NCI-H1436 (cell line): ENCODE measurements at places on chromosomes 3 and 15.
A peak's percentile ranks its signal among the peaks of the same experiment; 100 is the strongest.

DNA sequence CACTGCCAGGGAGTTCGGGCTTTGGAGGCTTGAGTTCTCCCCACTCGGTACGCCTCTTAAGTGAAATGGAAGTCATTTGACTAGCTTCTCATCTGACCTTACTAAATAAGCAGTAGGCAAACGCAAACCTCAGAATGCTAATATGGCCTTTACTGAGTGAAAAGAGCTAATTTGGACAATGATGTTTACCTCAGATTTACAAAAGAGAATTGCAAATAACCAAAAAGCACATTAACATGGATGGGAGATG lies 1.6 kb upstream of the RNU6-1 start:
- no peak for DNase-seq

DNA sequence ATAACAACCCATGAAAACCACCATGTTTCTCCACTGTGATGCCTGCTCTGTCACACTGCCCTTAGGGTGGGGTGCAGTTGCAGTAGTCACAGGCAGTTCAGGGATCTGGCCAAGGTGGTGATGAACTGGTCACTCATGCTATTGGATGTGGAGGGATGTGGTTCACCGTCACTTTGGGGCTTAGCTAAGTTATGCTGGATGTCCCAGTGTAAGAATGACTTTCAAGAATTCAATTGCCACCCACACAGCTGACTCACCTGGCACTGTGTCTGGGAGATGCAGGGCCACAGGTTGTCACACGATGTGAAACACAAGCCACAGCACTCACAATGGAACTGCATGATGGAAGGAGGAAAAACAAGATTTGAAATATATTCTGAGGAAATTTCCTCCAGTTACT lies 146.1 kb upstream of the CTNNB1 start:
- no peak for DNase-seq

DNA sequence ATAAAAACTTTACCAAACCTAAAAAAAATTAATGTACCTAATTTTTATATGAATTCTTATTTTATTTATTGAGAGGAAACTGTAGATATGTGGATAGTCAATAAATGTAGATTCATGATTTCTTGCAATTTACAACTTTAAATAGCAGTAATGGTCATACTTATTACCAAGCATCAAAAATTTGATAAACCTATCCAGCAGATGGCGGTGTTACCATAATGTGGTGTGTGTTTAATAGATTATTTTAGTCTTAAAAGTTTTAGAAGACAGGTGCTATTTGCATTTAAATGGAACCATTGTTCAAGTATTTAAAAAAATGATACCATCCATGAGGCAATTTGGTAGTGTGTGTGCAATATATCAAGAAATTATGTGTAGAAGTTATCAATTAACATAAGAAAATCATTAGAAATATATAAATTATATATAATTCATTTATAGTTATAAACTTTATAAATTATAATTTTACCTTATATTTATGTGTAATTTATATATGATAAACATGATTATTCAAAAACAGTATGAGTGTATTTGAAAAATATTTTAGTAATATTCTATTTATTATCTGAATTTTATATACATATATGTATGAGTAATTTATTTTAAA lies 176.0 kb upstream of the BCHE start:
- peak; percentile 19 for DNase-seq

DNA sequence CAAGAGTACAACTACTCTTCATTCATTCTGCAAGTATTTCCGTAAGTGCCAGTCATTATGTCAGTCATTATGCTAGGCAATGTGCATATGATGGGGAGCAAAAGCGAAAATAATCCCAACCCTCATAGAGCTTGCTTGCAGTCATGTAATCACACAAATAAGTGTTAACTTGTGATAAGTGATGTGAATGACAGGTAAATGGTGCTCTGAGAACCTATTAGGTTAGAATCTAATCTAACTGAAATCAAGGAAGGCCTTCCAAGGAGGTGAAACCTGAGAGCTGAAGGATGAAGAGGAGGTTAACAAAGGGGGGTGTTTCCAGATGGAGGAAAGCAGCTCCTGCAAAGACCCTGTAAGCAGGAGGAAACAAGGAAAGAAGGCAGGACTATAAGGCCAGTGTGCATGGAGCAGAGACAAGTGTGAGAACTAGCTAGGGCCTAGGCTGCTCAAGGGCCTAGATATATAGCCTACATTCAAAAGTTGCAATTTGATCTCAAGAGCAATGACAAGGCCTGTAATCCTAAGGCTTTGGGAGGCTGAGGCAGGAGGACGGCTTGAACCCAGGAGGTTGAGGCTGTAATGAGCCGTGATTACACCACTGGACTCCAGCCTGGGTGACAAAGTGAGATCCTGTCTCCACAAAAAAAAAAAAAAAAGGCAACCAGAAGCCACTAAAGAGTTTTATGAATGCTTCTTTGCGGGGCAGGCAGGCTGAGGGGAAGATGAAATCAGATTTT lies 5.3 kb downstream of the PTPN9 start:
- peak; percentile 21 for DNase-seq

DNA sequence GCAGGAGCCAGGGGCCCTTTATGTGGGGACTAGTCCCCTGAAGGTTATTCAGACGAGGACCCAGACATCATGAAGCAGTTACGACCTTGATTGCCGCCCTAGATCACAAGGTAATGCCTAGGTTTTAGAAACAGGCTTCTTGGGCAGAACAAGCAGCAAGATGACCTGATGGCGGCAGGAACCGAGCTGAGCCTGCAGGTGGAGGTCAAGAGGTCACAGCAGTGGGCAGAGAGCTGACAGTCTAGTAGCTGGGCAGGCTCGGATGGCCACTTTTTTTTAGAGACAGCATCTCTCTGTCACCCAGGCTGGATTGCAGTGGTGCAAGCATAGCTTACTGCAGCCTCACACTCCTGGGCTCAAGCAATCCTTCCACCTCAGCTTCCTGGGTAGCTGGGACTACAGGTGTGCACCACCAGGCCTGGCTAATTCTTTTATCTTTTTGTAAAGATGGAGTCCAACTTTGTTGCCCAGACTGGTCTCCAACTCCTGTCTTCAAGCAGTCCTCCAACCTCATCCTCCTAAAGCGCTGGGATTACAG lies 83.5 kb upstream of the ABHD17C start:
- no peak for DNase-seq

DNA sequence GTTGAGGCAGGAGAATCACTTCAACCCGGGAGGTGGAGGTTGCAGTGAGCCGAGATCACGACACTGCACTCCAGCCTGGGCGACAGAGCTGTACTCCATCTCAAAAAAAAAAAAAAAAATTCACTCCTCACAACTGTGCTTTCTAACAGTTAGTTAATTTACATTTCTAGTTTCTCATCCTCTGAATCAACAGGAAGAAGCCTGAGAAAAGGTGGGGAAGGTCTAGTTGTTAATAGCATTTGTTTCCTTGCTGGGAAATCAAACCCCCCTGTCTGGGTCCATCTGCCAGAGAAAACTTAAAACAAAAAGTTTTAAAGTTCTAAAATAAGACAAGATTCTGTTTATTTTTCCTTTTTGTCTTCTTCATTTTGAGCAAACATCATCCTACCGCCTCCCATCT lies 62.3 kb downstream of the TMEM39A start:
- DNase-seq: no peak

DNA sequence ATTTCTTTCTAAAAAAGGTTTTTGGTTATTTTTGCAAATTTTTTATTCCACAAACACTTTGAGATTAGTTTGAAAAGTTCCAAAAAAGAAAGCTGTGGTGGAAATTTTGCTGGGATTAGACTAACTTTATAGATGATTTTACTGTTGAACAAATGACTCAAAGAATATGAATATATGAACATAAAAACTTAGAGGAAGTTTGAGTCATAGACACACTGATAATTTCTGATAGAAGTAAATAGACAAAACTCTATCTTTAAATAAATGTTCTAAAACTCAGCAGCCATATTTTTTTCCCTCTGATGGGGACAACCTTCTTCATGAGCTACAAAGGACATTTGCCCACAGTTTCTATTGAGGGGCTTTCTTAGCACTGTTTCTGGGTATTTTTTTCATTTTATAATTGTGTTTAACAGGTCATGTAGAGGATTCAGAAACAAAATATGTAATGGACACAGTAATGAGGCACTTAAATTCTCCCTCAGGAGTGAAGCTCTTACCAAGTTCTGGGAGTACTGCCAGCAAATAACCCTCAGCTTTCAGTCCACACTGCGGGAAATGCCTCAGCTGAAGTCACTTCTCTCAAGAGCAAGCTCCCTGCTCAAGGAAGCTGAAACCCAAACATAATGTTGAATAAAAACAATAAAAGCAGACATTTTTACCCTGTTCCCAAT lies 157.6 kb downstream of the NFKBIZ start:
- DNase-seq: peak; percentile 68

DNA sequence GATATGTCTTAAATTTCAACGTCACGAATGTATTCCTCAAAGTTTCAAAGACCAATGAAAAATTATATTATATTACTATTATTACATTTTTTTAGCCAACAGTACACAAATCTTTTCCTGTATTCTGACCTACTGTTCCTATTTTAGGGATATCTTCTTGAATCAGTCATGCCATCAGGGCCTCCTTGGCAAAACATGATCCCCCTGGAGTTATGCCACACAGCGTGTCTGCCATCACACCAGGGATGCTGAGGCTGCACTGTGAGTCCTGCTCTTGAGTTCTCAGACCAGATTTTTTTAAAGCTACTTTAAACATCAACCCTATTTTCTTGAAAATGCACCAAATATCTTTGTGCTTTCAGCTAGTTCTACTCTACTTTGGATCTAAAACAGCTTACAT lies 425.9 kb upstream of the ZNF385D start:
- no peak for DNase-seq

DNA sequence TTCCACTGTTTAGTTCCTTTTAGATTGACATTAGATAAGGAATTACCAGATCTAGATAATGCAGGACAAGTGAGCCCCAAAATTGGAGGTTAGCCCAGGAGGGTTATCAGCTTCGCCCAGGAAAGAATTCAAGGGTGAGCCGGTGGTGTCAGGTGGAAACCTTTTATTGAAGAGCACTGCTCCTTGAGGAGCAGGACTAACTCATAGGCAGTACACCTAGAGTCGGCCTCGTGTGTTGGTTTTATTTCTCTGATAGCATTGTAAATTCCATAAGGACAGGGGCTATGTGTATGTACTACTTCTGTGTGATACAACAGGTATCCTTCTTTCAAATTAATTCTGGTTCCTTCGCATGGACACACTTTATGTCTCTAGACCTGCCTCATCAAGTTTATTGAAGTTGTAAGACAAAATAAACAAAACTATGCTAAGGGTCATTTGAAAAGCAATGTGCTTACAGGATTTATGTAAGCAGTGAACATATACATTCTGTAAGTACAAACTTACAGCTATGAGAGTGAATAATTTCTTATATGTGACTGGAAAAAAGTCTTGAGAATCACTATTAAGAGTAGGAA lies 57.2 kb downstream of the SNX4 start:
- no peak for DNase-seq

DNA sequence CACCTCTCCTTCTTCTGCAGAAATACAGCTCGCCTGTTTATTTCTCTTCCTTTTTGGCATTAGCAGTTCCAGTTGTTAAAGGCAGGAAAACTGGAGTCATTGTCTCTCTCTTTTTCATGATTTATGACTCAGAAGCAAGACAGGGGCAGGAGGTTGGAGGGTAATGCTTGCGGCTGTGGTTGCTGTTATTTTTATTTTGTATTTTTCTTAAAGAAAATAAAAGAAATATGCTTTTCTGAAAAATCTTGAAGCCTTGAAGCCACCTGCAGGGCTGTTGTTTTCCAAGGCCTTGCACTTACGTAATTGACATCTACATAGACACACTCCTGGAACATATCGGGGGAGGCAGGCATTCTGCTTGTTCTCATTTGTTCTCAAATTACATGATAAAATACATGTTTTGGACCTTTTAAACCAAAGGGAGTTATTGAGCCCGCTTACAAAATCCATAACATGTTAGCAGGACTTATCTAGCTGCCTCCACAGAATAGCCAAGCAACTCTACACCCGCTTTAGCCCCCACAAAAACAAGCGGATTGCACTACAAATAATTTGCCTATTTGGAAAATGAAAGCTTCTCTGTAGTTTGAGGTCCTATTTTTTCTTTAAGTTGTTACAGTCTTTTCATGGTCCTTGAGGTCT lies 1004.6 kb upstream of the NR2F2 start:
- DNase-seq: no peak

- no peak for DNase-seq
Measured at GRCh38 chr15:72936237-72936636, 116.0 kb upstream of the NEO1 start.

DNA sequence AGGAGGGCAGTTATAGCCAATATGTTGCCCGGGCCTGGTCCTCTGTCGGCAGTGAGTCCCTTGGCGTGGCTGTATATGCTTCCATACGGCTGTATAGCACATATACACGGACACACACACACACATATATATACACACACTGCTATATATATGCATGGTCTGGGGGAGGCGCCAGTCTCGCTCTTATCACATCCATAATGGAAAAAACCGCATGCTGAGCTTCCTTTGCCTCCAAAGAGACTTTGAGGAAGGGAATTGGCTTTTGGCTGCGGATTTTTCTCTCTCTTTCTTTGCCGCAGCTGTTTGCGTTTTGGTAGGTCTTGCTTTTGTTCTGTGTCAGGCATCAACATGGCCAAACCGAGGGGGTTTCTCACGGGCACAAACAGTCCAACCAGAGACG lies 11.3 kb upstream of the TMEM115 start:
- no peak for DNase-seq

GRCh38 chr3:149638228-149639092 lies 19.4 kb downstream of the WWTR1 start:
- peak; percentile 77 for DNase-seq

DNA sequence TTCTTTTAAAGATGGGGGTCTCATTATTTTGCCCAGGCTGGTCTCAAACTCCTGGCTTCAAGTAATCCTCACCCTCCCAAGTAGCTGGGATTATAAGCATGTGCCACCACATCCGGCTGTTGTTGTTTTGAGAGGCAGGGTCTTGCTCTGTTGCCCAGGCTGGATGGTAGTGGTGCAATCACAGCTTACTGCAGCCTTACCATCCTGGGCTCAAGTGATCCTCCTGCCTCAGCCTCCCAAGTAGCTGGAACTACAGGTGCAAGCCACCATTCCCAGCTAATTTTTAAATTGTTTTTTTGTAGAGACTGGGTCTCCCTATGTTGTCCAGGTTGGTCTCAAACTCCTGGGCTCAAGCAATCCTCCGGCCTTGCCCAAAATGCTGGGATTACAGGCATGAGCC lies 105.5 kb downstream of the SENP2 start:
- no peak for DNase-seq

- no peak for DNase-seq
Measured at GRCh38 chr15:97966924-97967620, 6.6 kb downstream of the ARRDC4 start.

GRCh38 chr3:146501752-146502151 lies 32.4 kb upstream of the PLSCR2 start:
- DNase-seq: no peak

- no peak for DNase-seq
Measured at GRCh38 chr15:40511472-40512133, 40.8 kb downstream of the CHST14 start.
